Fibroblast of skin of scalp (primary cell): ENCODE measurements at places on chromosomes 4 and X.

- no peak for DNase-seq
Measured at GRCh38 chr4:139020384-139020783, 4.8 kb downstream of the NOCT start.

DNA sequence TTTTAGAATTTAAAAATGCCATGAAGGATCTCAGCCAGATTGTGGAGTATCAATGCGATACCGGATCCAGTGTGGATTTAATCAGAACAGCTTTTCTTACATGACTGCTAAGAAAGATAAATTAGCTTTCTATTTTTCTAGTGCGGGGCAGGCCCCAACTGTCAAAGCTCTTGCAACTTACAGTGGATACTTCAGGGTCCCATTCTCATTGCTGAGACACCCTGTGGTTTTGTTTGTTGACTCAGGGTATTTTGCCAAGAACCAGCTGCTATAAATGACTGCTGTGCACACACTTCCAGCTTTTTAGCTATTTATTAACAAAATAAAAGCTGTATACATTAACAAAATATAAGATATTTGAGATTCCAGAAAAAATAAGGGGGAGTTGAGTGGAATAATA, 166.4 kb downstream of the DCLK2 start:
- peak; percentile 90 for DNase-seq

DNA sequence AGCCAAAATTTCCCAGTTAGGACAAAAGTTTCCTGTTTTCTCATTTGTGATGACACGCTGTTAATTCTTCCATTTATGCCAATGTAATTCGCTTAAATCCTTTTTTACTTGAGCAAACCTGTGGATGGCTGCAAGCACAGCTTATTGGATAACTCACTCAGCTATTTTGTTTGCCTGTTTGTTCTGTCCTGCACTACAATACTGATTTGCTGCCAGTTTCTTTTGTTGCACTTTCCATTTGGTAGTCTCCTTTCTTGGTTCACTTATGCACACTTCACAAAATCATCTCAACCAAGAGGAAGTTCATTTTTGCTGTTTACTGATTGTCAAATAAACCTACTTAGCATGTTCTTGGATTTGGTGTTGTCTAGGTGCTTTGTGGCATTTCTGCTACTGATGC, 40.3 kb downstream of the MFAP3L start:
- DNase-seq = no peak

GRCh38 chrX:30948626-30949025, 59.6 kb upstream of the TAB3 start:
- DNase-seq = no peak

DNA sequence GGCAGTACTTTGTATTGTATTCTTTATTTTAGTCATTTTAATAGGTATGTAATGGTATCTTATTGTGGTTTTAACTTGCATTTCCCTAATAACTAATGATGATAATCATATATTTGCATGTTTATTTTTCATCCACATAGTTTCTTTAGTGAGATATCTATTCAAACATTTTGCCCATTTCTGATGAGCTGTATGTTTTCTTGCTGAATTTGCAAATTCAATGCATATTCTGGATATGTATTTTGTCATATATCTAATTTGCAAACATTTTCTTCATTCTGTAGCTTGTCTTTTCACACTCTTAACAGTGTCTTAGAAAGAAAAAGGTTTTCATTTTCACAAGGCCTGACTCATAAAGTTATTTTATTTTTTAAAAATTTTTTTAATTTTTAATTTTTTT, 372.1 kb downstream of the ZNF674 start:
- no peak for DNase-seq

- DNase-seq = no peak
Measured at GRCh38 chr4:7515390-7515902, 80.7 kb upstream of the PSAPL1 start.

GRCh38 chr4:165379678-165380064, 863 bp downstream of the CPE start:
- peak; percentile 35 for DNase-seq
